ENCODE measurements at places on chromosomes 3 and 15. TPM values are rescaled to one million over a fixed set of nuclear protein-coding genes. Genes with fewer than 3 reads are reported as not detected.

Gene MRAS
- 59.3 TPM for total RNA-seq

Gene ACKR4
- total RNA-seq = 0.18 TPM

Gene DNASE1L3
- total RNA-seq = not detected

Gene SRGAP3
- total RNA-seq = 1.4 TPM

Gene HCN4
- not detected for total RNA-seq

Gene LRRIQ4
- not detected for total RNA-seq

Gene GABRR3
- total RNA-seq = not detected

Gene TIMP4
- total RNA-seq = 0.56 TPM

Gene ACTC1
- 0.83 TPM for total RNA-seq

Gene FETUB
- total RNA-seq = not detected

Gene DNAH12
- total RNA-seq = under 0.01 TPM

DNA sequence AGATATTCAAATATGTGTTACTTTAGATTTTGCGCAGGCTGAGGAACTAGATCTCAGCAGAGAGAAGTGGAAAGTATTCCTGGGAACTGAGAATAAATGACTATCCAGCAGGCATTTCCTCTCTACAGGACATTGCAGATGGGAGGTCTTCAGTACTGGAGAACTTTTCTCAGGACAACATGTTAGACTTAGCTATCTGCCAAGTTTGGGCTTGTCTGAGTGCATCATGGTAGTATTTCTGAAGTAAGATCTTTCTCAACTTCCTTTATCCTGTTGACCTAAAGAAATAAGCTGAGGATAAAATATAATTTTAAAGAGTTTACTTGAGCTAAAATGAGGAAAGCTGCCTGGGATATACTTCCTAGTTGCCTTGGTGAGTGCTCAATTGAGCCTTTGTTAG lies 167.9 kb upstream of the BCHE start:
- DNase-seq = no peak

DNA sequence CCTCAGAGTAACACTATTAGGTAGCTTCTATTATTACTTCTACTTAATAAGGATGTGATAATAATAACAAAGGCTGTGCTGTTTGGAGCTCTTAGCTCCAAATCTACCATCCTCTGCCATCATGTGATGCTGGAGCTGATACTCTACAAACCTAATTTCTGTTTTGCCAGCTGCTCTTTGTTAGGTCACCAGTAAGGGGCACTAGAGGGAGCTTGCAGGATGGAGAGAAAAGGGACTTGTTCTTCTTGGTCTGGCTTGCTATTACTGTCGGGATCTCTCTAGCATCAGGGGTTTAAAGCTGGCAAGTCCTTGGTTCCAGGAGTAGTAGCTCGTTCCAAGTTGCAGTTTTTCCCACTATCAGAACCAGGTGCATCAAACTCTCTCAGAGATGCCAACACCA lies 194.9 kb upstream of the KBTBD8 start:
- no peak for DNase-seq

GRCh38 chr3:68088216-68088615 lies 433.8 kb upstream of the SUCLG2 start:
- DNase-seq = no peak

GRCh38 chr3:43870120-43870519 lies 179.4 kb downstream of the ABHD5 start:
- peak; percentile 69 for DNase-seq

DNA sequence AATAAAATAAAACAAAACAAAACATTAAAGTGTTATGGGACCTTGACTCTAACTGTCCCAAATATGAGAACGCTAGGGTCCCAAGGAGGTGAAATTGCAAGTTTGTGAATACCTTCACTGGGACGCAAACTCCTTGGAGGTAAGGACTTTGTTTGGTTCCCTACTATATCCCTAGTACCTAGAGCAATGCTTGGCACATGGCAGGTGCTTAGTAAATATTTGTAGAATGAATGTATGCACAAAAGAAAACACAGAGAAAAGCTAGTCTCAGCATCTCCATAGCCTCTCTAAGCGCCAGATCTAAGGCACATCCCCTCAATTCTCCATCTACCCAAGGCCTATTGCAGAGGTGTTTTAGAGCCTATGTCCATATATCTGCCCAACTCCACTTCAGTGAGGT lies 30.5 kb downstream of the GPR176 start:
- DNase-seq = no peak

GRCh38 chr3:1938975-1939374 lies 159.7 kb upstream of the CNTN4 start:
- no peak for DNase-seq

- no peak for DNase-seq
Observed at GRCh38 chr3:166637984-166638530, 742.0 kb downstream of the ZBBX start.

GRCh38 chr3:15333099-15333955 lies 941 bp upstream of the SH3BP5 start:
- no peak for DNase-seq

GRCh38 chr15:81812456-81812855 lies 233.4 kb downstream of the MEX3B start:
- DNase-seq = no peak

DNA sequence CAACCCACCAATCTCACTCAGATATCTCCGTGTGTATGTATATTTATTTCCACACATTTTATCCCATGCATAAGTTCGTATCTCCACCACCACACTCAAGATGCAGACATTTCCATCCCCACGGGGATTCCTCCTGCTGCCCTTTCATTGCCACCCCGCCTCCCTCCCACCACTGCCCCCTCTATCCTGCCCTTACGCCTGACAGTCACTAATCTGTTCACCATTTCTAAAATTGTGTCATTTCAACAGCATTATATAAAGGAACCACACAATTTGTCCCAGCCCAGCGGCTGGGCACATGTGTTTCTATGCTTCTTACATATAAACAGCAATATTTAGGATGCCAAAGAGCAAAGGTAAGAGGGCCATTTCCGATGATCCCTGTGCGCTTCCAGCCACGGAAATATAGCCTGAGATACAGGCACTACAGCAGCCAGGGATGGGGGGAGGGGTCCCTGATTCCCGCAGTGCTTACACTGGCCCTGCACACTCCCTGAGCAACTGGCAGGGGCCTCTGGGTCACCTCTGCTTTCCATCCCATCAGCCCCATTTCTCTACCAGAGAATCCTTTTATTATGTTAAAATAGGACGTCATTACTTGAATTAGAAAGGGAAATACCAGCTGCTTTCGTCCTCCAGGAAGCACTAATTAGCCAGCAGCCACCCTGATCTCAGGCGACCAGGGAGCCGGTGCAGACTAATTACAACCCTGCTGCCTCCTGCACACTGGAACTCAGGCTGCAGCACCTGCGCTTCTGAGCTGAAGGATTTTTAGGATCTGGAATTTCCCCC lies 372.0 kb upstream of the ATP10A start:
- DNase-seq = no peak

- DNase-seq = no peak
Observed at GRCh38 chr3:24374801-24375200, 119.8 kb downstream of the THRB start.

DNA sequence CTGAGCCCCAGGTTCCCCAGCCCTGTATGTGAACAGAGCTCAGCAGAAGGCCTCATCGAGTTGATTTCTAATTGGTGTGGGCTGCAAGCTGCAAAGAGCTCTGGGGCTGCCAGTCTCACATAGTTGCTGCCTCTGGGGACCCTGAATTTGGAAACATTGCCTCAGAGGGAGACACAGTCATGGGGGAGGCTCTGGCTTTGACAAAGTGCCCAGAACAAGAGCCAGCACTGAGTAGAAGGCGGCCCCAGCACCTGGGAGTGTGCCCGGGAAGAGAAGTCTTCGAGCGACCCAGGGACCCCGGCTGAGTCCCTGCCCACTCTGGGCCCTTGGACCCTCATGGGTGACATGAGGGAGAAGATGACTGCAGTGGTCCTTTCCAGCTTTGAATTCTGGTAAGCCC lies 7.3 kb downstream of the NTRK3 start:
- no peak for DNase-seq

DNA sequence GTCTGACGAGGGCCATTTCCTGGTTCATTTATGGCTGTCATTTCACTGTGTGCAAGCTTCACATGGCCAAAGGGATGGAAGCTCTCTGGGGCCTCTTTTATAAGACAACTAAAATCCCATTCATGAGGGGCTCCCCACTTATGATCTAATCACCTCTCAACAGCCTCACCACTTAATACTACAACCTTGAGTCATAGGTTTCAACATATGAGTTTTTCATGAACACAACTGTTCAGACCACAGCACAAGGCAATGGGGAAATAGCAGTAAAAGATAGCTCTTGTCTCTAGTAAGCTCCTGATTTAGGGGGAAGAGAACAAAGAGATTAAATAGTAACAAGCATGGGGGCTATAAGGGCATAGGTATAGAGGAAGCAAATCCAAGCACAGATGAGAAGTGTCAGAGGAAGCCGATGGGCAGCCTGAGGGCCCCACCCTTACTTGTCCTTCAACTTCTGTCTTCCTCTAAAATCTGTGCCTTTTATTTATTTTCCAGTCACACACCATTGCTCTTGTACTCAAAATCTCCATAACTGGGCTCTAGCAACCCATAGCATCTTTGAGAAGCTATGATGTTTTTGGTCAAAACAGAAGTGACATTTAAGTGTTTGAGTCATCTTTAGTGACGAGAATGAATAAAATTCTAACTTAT lies 329.1 kb downstream of the UNC13C start:
- no peak for DNase-seq

DNA sequence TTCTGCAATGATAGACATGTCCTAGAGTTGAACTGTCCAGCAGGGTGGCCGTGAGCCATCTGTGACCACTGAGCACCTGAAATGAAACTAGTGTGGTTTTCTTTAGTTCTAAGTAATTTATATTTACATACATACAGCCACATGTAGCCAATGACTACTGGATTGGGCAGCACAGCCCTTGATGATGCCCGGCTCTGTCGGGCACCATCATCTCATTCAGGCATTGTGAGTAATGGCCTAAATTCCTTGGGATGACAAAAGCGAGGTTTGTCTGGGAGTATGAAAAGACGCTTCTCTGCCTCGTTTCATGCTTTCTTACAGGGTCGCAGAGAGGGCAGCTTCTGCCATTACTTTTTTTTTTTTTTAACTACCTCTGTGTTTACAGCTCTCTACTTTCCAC lies 251.9 kb upstream of the HES1 start:
- no peak for DNase-seq

DNA sequence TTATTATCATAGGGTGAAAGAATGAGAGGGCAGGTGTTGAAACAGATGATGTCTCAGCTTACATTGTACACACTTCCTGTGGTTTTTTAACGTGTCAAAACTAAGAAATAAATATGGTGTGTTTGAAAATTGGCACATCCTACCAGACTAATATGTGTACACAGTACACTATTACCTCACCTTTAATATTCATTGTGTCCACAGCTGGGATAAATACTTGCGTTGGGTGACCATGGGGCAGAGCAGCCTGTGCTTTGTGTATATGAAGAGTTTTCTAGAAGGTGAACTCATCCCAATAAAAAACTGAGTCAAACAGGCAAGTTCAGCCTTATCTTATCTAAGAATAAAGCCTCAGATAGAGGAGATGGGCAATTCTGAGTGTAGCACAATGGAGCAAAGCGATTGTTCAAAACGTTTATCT lies 17.3 kb downstream of the SUCNR1 start:
- DNase-seq = no peak

GRCh38 chr3:16759227-16759903 lies 125.4 kb upstream of the PLCL2 start:
- DNase-seq = no peak

DNA sequence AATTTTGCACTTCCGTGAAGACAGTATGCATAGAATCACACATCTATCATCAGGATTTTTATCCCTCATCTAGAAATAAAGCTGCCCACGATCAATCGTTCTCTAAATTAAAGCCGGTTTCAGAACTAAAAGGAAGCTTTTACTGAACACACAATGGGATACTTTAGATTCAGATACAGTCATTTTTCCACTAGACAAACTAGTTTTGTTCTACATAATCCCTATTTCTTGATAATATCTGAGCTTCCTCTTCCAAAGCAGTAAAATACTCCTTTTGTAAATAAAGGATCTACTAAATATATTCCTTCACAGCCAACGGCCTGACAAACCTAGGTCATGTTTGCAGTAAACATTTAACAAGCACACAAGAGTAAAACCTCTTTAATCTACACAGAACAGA lies 2.0 kb upstream of the GANC start:
- no peak for DNase-seq

DNA sequence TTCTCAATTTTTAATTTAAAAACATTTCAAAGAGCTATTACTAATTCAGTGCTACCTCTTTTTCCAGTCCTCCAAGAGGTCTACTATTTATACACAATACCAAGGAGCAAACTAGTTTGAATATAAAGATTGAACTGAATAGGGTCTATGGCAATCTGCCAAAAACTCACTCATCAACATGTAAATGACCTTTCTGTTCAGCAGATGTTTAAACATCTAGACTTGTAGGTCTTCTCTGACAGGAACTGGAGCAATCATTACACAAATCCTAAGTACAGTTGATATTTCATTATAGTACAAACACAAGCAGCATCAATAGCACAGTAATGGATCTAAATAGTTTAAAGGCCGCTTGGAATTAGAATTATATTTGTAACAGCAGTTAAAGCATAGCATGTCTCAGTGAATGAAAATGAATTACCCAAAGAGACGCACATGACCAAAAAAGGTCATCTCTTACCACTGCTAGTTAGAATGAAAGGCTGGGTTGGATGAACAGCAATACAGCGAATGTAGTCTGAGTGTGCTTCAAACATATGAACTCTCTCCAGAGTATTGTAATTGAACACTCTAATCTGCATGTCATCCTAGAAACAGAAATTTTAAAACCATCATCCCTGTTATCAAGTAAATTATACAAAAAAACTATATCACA lies 10.7 kb downstream of the COPB2 start:
- DNase-seq = peak; percentile 52

DNA sequence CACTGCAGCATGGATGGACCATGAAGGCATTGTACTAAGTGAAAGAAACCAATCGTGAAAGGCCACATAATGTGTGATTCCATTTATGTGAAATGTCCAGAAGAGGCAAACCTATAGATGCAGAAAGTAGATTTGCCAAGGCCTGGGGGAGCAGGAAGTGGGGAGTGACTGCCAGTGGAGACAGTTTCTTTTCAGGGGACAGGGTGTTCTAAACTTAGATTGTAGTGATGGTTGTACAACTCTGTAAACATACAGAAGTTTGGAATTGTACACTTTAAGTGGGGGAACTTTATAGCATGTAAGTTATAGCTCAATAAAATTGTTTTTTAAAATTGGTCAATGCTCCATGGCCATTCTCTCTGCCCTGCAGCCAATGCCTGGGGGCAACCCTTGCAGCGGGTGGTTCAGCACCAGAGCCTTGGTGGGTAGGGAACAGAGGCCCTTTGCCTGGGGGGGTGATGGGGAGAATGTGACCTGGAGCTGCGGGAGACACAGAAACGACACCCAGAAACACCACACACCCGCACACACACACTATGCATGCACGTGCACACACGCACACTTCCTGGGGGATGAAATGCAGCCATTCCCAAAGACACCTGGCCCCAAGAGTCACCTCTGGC lies 43.1 kb downstream of the DNAJB8 start:
- no peak for DNase-seq

- DNase-seq = peak; percentile 42
Observed at GRCh38 chr3:170162630-170163029, 18.9 kb downstream of the PHC3 start.

Measured in IMR-90 (cell line).